ENCODE measurements at places on chromosomes 12 and 14. TPM values are rescaled to one million over a fixed set of nuclear protein-coding genes. Genes with fewer than 3 reads are reported as not detected.

DNA sequence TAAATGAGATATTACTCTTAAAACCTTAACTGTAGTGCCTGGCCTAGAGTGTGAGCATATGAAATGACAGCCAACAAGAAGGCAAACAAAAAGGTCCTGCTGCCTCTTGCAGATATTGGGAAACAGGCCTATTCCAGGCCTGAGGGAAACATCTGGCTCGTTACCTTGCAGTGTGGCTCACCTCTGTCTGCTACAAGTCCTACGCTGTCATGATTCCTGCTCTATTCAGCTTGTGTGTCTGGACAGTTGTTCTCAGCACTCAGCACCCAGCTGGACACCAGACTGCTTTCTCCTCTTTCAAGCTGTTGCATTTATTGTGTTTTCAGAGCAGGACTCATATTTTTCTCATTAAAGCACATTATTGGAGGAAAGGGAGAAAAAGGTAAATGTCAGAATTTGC lies 113.5 kb downstream of the TMTC2 start:
- DNase-seq: no peak

FAM222A gene
- polyA plus RNA-seq: 9.3 TPM

DNA sequence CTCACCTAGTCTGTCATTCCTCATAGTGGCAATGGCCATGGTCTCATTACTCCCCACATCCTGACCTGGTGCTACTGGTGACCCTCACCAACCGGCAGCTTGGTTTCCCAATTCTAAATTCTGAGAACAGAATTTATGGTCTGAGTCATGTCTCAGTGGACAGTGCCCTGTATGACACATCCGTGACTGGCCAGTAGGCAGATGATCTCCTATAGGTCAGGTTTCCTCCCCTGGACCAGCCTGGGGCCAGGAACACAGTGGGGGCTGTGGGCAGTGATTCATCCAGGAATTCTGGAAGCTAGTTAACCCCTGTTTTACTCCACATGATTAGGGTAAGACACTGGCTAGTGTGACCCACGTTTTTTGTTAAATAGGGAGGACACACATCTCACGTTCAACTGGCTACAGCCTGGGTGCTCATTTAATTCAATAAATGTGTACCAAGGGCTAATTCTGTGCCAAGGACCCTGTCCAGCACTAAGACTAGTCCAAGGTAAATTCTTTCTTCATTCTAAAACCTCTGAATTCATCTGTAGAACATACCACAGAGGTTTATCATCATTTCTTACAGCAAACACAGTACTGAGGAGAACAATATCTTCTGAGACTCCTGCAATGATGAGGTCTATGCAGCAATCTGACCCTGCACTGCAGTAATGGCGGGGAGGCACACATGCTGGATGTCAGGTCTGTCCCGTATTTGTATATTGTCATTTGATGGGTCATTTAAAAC lies 249.6 kb upstream of the TBX3 start:
- DNase-seq: no peak

KRT73 gene
- polyA plus RNA-seq: not detected

DNA sequence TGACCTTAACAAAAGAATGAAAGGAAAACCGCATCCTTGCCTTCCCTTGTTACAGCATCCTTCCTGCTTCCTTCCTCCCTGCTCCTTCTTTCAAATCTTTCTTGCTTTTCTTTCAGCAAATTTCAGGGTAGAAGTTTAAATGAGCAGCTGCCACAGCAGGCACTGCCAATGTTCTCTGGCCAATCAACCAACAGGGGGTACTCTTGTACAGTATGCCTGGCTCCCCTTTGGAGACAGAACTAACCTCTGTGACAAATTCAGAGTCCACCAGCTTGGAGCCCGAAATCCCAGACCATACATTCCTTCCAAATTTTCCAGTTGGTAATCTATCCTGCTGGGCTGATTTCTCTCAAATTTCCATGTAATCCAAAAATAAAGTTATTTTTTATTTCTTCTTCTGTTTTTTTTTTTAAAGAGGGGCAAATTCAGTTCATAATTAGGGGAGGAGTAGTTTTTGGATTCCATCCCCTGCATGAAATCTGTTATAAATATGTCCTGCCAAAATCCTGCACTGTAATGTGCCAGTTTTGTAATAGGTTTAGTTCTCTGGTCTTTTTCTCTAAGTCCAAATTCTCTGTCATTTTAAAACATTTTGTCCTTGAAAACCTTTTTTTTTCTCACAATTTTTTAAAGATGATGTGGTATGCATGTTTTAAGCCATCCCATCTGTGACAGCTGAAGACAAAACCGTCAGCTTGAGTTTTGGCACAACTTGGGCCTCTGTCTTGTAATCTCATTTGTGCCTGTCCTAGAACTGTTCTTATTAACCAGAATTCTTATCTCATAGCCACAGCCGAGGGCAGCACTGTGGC lies 610.0 kb upstream of the LMO3 start:
- no peak for DNase-seq

- no peak for DNase-seq
Measured at GRCh38 chr12:96140174-96140573, 54.0 kb upstream of the ELK3 start.

DNA sequence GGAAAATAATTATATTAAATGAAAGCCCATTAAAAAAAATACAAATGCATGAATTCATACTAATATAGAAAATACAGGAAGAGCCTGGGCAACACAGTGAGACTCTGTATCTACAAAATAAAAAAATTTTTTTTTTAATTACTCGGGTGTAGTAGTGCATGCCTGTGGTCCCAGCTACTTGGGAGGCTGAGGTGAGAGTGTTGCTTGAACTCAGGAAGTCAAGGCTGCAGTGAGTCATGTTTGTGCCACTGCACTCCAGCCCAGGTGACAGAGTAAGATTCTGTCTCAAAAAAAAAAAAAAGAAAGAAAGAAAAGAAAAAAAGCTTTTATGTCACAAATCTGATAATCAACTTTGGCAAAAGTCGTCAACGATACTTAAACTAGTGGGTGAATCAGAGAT lies 80.6 kb upstream of the PLEKHA5 start:
- DNase-seq: no peak

DNA sequence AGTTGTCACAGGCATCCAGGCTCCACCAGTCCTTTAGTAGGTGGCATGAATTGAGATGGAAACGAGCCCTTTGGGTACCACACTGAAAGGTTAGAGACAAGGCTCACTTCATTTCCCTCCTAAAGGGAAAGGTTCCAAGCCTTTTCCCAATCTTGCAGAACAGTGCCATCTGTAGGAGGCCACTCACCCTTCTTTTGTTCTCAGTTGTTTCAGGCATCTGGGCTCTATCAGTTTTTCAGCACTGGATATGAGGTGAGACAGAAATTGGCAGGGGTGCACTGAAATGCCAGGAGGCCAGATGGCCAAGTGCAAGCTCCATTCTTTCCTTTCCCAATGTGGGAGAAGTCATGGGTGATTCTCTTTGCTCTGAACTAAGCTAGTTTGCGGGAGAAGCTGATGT lies 15.2 kb downstream of the FBXO33 start:
- DNase-seq: no peak

GRCh38 chr12:49969027-49969426 lies 3.7 kb upstream of the AQP6 start:
- no peak for DNase-seq

DNA sequence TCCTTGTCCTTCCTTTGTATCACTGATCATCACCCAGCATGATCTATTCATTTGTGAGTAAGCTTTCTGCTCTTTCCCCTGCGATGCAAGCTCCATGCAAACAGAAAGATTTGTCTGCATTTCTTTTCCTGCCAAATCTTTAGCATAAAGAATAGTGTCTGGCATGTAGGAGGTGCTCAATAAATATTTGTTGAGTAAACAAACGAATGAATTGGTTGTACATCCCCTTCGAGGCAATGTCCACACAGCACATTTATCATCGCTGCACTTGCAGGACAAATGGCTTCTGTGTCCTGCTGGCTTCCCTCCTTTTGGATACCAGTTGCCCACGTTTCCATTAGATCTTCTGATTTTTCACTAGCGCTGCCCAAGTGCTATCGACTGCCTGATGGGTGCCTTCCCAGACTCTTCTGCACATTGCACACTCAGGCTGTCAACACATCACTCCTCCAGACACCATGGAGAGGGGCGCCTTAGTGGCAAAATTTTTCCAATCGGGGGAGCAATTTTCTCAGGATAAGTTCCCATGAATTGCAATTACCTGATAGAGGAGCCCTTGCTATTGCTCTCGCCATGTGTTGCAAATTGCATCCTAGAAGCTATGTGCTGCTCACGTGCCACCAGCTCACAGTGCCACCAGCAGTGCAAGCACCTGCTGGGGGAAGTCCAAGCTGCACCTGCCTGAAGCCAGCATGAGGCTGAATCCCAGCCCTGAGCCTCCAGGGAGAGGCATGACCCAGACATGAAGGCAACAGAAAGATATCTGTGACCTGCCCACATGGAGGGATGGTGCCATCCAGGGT lies 206.6 kb downstream of the KIF26A start:
- no peak for DNase-seq

- no peak for DNase-seq
Measured at GRCh38 chr12:52531566-52532300, 11.5 kb upstream of the KRT5 start.

PROX2 gene
- 2.7 TPM for polyA plus RNA-seq

C14orf39 gene
- 0.73 TPM for polyA plus RNA-seq

GRCh38 chr12:51351913-51352532 lies 5.5 kb upstream of the CELA1 start:
- no peak for DNase-seq

DNA sequence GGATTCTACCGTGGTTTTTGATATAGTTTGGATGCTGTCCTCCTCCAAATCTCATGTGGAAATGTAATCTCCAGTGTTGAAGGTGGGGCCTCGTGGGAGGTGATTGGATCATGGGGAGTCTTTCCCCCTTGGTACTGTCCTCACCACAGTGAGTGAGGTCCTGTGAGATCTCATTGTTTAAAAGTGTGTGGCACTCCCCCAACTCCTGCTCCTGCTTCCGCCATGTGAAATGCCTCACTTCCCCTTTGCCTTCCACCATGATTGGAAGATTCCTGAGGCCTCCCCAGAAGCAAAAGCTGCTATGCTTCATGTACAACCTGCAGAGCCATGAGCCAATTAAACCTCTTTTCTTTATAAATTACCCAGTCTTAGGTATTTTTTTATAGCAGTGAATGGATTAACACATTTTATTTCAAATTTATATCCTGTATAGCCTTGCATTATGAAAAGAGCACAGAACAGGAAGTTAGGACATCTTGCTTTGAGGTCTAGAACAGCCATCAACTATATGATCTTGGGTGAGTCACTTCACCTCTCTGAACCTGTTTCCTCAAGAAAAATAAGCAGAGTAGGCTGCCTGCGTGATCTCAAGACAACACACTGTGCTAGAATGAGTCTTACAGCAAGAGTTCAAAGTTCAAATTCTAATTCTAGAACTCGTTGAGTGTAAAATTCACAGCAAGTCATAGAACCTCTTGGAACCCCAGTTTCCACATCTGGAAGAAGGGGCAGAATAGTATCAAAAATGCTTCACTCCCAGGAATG lies 160.9 kb upstream of the EEA1 start:
- no peak for DNase-seq

DNA sequence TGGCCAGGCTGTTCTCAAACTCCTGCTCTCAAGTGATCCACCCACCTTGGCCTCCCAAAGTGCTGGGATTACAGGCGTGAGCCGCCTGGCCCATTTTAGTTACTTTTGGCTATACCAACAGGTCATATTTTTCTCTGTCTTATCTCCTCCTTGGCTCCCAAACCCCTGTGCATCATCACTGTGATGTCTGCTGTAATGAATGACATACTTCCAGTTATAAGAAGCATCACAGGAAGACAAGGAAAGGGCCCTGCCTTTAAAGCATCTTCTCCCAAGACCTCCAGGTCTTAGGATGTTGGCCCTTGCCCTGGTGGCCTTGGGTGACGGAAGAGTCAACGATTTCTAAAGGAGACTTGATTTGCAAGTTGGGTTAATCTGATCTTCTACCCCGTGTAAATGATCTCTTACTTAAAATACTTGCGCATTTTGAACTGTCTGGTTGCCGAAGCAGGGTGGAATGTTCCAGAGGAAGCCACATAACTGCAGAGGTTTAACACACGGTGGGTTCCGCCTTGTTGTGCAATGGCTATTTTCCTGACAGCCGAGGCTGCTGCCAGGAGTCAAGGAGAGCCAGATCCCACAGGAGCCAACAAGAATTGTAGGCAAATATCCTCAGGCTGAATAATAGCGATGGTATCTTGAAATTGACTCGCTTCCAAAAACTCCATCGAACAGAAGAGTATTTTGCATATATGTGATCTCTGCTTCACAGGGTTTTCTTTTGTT lies 55.7 kb upstream of the PLXNC1 start:
- DNase-seq: no peak

- no peak for DNase-seq
Measured at GRCh38 chr14:103687712-103688111, 27.5 kb downstream of the XRCC3 start.

- no peak for DNase-seq
Measured at GRCh38 chr12:66047411-66048021, 83.0 kb downstream of the LLPH start.

- no peak for DNase-seq
Measured at GRCh38 chr14:89040080-89040459, 215.6 kb downstream of the TTC8 start.

GRCh38 chr14:68667313-68667791 lies 125.5 kb downstream of the ZFP36L1 start:
- DNase-seq: no peak

NEUROD4 gene
- not detected for polyA plus RNA-seq

GRCh38 chr14:90517076-90517841 lies 120.4 kb downstream of the CALM1 start:
- DNase-seq: no peak

DNA sequence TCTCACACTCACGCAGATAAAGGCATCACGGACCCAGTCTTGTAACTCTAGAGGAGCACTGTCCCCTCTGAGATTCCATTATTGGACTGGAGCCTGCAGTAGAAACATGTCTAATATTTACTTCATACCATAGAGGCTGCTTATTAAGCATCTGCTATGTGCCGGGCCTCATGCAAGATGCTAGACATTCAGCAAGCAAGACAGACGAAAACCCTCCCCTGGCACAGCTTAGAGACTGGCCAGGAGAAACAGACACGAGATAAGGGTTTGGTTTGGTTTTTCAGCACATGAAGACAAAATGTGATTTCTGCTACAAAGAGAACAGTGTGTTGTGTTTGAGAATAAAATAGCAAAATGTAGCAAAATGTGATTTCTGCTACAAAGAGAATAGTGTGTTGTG lies 719.2 kb downstream of the MED13L start:
- no peak for DNase-seq

SLC6A13 gene
- polyA plus RNA-seq: 39.0 TPM

GRCh38 chr12:130968611-130969010 lies 14.9 kb downstream of the ADGRD1 start:
- no peak for DNase-seq

TAS2R30 gene
- polyA plus RNA-seq: 0.16 TPM

DNA sequence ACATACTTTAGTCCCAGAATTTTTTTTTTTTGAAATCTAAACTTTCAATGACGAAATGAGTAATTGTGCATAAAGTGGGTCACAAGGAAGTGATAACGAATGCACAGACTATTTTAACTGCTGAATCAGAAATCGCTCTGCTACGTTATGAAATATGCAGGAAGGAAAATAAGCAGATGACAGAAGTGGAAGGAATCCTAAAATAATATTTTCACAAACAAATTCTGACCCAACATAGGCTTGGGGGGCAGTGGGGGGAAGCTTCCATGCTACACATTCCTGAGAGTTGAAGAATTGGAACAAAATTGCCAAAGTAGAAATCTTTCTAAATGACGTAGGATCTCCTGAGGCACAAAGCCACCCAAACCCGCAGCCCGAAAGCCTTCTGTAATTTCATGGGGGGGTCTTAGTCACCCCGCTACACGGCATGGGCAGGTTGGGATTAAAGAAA lies 89.6 kb downstream of the ARF6 start:
- DNase-seq: no peak

GRCh38 chr12:67592228-67593011 lies 56.1 kb upstream of the DYRK2 start:
- peak; percentile 47 for DNase-seq

GRCh38 chr14:89280600-89280999 lies 136.4 kb downstream of the FOXN3 start:
- DNase-seq: no peak

GLIPR1L1 gene
- 0.52 TPM for polyA plus RNA-seq
